Cardiac muscle cell (in vitro differentiated cells and primary cell): ENCODE measurements at places on chromosomes 3 and 15.

- DNase-seq: no peak
These were observed 51.2 kb downstream of the MYH15 start for GRCh38 chr3:108459225-108459624.

DNA sequence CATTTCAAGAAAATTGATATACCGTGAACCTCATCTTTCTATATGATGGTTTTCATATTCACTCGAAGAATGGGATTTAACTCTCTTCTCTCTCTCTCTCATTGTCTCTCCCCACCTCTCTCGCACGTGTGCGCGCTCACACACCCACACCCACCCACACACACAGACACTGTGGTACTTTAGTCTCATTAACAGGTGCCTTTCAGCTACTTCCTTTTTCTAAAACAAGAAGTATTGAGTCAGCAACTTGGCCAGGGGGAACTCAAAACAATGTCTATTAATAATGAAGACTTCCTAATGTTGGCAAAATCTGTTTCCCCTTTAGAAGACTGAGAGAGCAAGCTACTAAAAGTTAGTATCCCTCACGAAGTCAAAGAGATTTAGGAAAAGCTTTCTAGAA is 150.7 kb downstream of the TMCO5A start:
- no peak for DNase-seq

DNA sequence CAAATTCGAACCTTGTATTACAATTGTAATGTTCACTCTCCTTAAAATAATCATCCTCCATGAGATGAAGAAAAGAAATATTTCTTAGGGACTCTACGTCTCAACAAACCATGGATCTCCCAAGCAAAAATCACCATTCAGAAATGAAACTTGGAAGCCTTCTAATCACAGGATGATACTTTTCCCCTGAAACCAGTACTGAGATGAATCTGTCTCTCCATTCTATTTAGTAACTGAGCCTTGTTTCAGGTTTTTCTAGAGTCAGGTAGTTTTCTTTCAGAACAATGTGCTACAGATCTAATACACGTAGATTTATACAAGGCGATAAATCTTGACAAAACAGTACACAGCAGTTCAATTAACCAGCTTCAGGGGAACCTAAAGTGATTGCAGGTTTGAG is 660.1 kb upstream of the CBLB start:
- DNase-seq: no peak

- DNase-seq: no peak
These were observed 81.8 kb upstream of the THBS1 start for GRCh38 chr15:39499042-39499441.

- DNase-seq: no peak
These were observed 260.6 kb downstream of the GOLGA6L6 start for GRCh38 chr15:20280933-20281463.
